ENCODE measurements at places on chromosomes 2 and 18. TPM values are rescaled to one million over a fixed set of nuclear protein-coding genes. Genes with fewer than 3 reads are reported as not detected.

DNA sequence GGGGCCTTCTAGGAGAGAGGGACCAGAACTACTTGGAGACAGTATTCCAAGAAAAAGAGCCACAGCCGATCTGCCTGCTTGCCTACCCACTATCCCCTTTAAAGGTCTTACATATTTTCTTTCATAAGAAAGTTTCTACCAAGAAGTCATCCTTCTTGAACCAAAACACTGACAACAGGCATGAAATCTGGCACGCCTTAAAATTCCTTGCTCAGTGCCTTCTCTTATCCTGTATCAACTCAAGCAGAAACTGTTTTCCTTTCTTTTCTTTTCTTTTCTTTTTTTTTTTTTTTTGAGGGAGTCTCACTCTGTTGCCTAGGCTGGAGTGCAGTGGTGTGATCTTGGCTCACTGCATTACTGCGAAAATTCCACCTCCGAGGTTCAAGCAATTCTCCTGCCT, 48.3 kb upstream of the ZFP36L2 start:
- DNase-seq = no peak

DNA sequence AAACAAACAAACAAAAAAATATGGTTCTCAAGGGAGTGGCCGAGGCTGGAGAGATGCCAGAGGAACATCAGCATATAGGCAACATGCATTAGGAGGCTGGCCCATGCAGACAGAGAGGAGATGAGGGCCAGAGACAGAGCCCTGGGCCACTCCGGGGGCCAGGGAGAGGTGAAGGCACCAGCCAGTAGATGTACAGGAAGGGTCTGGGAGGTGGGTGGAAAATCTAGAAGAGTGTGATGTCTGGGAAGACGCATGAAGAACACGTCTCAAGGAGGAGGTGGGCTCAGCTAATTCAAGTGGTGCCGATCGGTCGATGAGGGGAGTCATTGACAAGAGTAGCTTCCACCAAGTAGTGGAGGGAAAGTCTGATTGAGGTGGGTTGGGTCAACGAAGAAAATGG, 79.9 kb downstream of the ZCCHC2 start:
- DNase-seq = no peak

SPR gene
- 34.5 TPM for total RNA-seq

DNA sequence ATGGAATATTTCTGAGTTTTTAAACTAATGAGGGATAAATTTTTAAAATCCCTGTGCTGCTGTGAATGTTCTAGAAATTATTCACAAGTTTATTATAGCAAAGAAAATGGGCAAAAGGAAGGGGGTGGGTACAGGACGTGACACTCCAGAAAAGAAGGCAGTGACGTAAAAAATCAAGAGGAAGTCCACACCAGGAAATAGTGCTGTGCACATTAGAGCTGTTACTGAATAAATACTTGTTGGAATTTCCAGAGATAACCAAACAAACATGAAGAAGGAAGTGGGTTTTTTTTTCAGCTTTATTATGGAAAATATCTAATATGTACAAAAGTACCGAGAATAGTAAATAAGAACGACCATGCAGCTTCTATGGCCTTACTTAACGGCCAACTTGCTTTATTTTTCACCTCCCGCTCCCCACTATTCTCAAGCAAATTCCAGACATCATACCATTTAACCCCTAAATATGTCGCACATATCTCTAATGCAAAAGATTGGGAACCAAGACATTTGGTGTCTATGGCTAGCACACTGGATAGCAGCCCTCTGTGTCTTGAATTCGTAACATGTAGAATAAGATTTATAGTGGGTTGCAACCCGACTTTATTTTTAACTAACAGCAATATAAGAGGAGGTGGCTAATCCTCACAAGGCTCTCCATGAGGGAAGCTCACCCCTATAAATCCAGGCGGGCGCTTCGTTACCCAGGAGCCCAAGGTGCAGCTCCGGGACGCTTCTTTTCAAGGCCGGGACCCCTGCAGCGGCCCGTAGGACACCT, 580 bp upstream of the NDUFV2 start:
- no peak for DNase-seq

- DNase-seq = no peak
Observed at GRCh38 chr18:32442575-32442974, 28.1 kb downstream of the GAREM1 start.

- no peak for DNase-seq
Observed at GRCh38 chr2:204628926-204629712, 83.8 kb downstream of the PARD3B start.

KRTCAP3 gene
- total RNA-seq = 1.2 TPM

HOXD12 gene
- total RNA-seq = not detected

DNA sequence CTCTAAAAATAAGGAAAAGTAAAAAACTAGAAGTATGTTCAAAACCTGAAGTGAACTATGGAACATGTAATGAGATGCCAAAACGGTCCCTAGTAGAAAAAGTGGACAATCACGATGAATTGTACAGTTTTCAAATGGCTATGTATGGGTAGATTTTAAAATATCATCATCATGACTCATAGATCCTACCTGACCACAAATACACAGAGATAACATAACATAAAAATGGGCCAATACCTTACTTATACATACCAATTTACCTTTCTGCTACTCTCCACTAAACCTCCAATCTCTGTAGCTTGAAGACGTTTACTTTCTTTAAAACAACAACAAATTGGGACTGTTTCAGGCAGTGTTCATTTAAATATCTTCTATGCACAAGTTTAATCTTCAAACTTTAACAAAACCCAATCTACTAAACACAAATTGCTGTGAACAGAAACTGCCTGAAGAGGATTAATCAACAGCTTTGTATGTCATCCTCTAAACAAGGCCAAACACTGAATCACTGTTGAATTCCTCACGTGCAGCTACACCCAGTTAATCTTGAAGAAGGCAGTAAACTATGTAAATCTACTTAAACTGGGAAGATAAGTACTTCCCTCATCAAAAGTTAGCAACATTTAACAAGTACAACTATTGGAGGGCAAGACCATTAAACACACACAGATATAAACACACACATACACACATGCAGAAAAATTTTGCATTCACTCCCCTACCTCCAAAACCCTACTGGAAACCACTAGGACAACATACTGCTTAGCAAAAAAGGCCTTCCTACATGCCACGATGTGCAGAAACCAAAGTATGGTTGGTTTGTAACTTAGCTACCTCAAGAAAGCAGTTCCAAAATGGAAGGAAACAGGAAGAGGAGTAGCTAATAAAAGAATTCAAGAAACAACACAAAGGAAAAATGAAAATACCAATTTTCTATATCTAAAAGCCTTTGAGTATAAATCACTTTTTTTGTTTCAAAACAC, 90.3 kb downstream of the RBMS1 start:
- DNase-seq = no peak

- DNase-seq = no peak
Observed at GRCh38 chr2:144583741-144584453, 64.0 kb upstream of the ZEB2 start.

DNA sequence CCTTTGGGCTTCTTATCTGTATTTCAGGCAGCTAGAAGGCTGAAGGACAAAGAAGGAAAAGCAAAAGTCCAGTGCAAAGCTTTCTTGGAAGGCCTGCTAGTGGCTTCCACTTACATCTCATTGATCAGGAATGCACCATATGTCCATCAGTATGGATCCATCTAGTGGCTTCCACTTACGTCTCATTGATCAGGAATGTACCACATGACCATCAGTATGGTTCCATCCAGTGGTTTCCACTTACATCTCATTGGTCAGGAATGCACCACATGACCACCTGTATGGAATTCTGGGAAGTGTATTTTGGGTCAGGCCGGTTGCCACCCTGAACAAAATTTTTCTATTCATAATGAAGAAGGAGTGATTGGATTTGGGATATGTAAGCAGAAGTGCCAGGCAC, 70.6 kb downstream of the LYPD6 start:
- DNase-seq = no peak
